T-cell (primary cell): ENCODE measurements at places on chromosomes 2 and 18.

GRCh38 chr18:3323900-3324299 lies 62.0 kb downstream of the MYL12B start:
- no peak for DNase-seq

GRCh38 chr2:65044097-65044735 lies 12.0 kb upstream of the CEP68 start:
- DNase-seq, result no peak

DNA sequence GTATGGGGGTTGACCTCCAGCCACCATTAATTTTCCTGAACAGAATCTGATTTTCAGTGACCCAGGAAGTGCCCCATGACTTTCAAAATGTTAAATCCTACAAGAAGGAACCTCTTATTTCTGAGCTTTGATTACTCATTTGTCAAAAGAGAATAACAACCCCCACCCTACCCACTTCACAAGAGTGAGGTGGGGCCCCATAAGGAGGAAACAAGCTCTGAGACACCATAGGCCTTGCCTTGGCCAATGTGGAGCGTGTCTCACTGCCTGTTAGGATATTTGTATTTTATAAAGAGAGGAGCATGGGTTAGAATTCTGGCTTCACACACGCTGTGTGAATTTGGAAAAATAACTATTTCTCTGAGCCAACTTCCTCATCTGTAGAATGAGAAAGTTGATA lies 158.9 kb downstream of the TTC32 start:
- DNase-seq, result no peak

DNA sequence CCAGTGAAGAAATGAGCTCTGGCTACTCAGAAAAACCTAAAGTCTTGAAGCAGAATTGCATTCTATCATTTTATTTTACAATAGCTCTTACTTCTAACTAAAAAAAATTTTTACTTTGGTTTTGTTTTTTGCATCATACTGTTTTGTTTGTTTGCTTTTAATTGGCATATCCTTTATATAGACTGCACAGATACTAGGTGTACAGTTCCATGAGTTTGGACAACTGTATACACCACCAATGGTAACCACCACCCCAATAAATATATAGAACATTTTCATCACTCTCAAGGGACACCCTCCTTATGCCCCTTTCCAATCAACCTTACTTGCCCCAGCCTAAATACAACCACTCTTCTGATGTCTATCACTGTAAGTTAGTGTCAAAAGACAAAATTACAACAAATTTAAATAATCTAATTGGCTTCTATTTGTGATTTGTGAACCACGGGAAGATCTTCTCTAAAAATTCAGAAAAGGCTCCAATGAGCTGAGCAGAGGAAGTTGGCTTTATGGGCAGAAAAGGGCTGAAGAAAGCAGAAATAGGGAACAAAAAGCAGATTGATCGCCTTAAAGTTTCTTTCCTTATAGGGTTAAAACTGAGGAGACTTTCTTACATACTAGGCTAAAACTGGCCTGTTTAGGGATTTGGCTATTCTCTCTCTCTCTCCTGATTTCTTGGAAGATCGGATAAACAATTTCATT lies 22.2 kb upstream of the SOS1 start:
- no peak for DNase-seq

DNA sequence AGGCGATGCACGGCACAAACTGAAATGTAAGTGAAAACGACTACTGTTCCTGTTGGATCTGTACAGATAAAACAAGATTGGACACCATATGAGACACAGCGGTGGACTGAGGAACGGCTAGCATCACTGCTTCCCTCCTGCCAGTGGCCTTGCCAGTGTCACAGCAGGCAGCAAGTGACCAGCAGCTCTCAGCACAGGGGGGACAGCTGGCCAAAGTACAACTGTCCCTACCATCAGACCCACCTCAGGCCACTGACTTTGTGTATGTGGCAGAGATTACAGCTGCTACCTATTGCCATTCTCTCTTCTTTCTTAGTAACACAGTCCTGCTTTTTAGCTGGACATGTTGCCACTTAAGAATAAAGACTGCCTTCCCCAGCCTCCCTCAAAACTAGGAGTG lies 80.0 kb upstream of the SLC66A3 start:
- DNase-seq, result no peak

- DNase-seq, result no peak
Measured at GRCh38 chr2:127638361-127639110, 7.4 kb upstream of the GPR17 start.

DNA sequence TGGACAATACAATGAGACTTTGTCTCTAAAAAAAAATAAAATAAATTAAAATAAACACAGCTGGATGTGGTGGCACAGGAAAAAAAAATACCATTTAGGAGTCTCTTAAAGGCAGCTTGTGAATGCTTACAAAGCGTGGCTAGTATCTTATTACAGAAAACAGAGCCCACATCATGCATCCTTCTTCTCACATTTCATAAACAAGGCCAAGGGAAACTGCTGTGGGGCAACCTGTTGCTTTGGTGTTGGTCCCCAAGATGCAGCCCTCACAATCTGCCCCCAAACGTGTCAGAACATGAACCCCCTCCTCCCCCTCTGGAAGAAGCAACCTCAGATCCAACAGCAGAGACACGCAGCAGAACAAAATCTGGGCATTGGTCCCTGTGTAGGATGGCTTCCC lies 2.6 kb downstream of the SLC14A1 start:
- no peak for DNase-seq
